ENCODE measurements at places on chromosomes 1 and 21. TPM values are rescaled to one million over a fixed set of nuclear protein-coding genes. Genes with fewer than 3 reads are reported as not detected.

AMY1C gene
- not detected for polyA plus RNA-seq

ESPN gene
- 0.13 TPM for polyA plus RNA-seq

F3 gene
- 1.8 TPM for polyA plus RNA-seq

RNF186 gene
- not detected for polyA plus RNA-seq

ITLN2 gene
- not detected for polyA plus RNA-seq

GIPC2 gene
- polyA plus RNA-seq = not detected

DNA sequence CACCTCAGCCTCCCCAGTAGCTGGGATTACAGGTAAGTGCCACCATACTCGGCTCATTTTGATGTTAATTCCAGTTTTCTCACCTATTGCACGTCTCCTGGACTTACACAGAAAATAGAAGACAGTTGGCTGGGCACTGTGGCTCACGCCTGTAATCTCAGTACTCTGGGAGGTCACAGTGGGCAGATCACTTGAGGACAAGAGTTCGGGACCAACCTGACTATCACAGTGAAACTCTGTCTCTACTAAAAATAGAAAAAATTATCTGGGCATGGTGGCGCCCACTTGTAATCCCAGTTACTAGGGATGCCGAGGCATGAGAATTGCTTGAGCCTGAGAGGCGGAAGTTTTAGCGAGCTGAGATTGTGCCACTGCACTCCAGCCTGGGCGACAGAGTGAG lies 44.1 kb downstream of the DYRK1A start:
- H3K36me3 ChIP-seq = peaks cover 3% of the 10 kb centered on the region
- peaks cover 10% of the 10 kb centered on the region for H3K4me1 ChIP-seq
- H3K4me3 ChIP-seq = no peak overlapping the region
- no peak overlapping the region for H3K27ac ChIP-seq
- no peak for DNase-seq

- H3K36me3 ChIP-seq = no peaks in the 10 kb centered on the region
- H3K4me3 ChIP-seq = no peak overlapping the region
- no peaks in the 10 kb centered on the region for H3K27me3 ChIP-seq
- H3K4me1 ChIP-seq = no peaks in the 10 kb centered on the region
- H3K27ac ChIP-seq = no peak overlapping the region
- no peak for DNase-seq
These were observed 190.5 kb upstream of the C1orf174 start for GRCh38 chr1:4090556-4090955.

DNA sequence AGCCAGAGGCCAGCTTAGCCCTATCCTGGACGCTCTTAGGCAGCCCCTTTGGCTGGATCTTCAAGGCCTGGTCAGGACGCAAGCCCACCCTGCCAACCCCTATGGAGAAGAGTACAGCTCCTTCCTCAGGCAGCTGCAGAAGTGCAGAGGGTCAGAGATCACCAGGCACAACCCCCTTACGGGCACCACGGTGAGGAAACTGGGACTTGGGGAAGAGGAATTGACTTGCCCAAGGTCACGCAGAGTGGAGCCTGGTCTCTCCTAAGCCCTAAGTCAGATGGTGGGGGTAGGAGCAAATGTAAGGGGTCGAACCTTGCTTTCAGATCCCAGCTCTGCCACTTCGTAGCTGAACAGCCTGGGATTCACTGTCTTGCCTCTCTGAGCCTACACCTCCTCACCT lies 3.7 kb downstream of the E2F2 start:
- no peak overlapping the region for H3K4me3 ChIP-seq
- H3K36me3 ChIP-seq = no peaks in the 10 kb centered on the region
- H3K27ac ChIP-seq = no peak overlapping the region
- H3K27me3 ChIP-seq = no peaks in the 10 kb centered on the region
- H3K4me1 ChIP-seq = peaks cover 11% of the 10 kb centered on the region

DNA sequence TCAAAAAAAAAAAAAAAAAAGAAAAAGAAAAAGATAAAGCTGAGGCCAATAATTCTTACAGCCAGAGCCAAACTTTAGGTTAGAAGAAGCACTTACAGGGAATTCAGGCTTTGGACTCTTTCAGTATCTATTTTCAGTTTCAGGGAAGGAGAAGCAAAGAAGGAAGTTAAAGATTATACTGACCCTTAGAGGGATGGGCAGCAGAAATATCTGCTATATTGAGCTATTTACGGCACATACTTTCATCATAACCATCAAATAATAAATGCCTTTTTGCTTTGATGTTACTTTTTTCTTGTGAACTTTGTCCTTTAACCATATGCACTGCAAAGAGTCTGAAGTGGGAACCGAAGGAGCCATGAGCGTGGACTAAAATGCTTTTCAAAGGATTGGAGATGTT lies 42.0 kb downstream of the TM2D1 start:
- no peak for DNase-seq
- H3K4me1 ChIP-seq = no peaks in the 10 kb centered on the region
- H3K4me3 ChIP-seq = no peak overlapping the region
- no peak overlapping the region for H3K27ac ChIP-seq

- H3K36me3 ChIP-seq = no peaks in the 10 kb centered on the region
- H3K27ac ChIP-seq = no peak overlapping the region
- no peak for DNase-seq
- no peak overlapping the region for H3K4me3 ChIP-seq
- no peaks in the 10 kb centered on the region for H3K4me1 ChIP-seq
- H3K27me3 ChIP-seq = no peaks in the 10 kb centered on the region
These were observed 48.1 kb downstream of the SYF2 start for GRCh38 chr1:25184001-25184762.

GRCh38 chr1:227929751-227930472 lies 17.8 kb downstream of the WNT9A start:
- H3K4me3 ChIP-seq = no peak overlapping the region
- DNase-seq = no peak
- no peaks in the 10 kb centered on the region for H3K36me3 ChIP-seq
- H3K4me1 ChIP-seq = no peaks in the 10 kb centered on the region
- no peaks in the 10 kb centered on the region for H3K27me3 ChIP-seq
- no peak overlapping the region for H3K27ac ChIP-seq

- DNase-seq = no peak
- H3K4me3 ChIP-seq = no peak overlapping the region
- no peaks in the 10 kb centered on the region for H3K4me1 ChIP-seq
These were observed 65.3 kb upstream of the COL6A1 start for GRCh38 chr21:45916011-45916840.

DNA sequence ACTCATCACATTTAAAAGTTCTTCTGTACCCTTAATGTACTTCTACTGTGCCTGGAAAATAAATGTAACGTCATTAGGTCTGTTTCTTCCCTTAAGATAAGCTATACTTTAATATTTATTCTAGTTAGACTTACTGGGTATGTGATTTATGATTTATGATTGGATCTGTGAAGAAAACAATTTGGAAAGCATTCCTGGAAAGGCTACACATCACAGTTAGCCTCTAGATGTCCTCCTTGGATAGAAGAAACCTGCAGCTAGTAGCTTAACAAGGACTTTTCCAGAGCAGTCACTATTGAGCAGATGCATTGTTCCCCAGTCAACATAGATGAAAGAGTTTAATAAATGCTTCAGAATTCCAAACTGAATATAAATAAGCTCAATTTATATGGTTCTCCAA lies 22.2 kb upstream of the ABL2 start:
- H3K27me3 ChIP-seq = no peaks in the 10 kb centered on the region
- H3K36me3 ChIP-seq = no peaks in the 10 kb centered on the region
- peak; percentile 42 for DNase-seq
- no peak overlapping the region for H3K4me3 ChIP-seq
- no peaks in the 10 kb centered on the region for H3K4me1 ChIP-seq

GRCh38 chr1:48680411-48681035 lies 96.2 kb downstream of the BEND5 start:
- no peaks in the 10 kb centered on the region for H3K36me3 ChIP-seq
- H3K4me1 ChIP-seq = peaks cover 4% of the 10 kb centered on the region
- DNase-seq = no peak
- no peak overlapping the region for H3K27ac ChIP-seq

GRCh38 chr1:20233866-20234265 lies 47.5 kb upstream of the PLA2G2C start:
- DNase-seq = peak; percentile 69
- peaks cover 7% of the 10 kb centered on the region for H3K27me3 ChIP-seq
- no peaks in the 10 kb centered on the region for H3K4me1 ChIP-seq
- no peaks in the 10 kb centered on the region for H3K36me3 ChIP-seq
- no peak overlapping the region for H3K4me3 ChIP-seq

DNA sequence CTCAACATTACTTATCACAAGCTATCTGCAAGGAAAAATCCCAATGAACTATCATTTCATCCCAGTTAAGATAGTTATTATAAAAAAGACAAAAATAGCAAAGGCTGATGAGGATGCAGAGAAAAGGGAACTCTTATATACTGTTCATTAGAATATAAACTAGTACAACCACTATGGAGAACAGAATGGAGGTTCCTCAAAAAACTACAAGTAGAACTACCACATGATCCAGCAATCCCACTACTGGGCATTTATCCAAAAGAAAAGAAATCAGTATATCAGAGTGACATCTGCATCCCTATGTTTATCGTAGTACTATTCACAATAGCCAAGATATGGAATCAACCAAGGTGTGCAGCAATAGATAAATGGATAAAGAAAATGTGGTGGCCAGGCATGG lies 4.9 kb upstream of the C1orf185 start:
- H3K4me1 ChIP-seq = no peaks in the 10 kb centered on the region
- no peak for DNase-seq
- H3K27ac ChIP-seq = no peak overlapping the region

GRCh38 chr21:31448496-31448895 lies 104.4 kb upstream of the TIAM1 start:
- H3K27me3 ChIP-seq = no peaks in the 10 kb centered on the region
- H3K4me3 ChIP-seq = no peak overlapping the region
- H3K4me1 ChIP-seq = no peaks in the 10 kb centered on the region
- DNase-seq = no peak
- H3K27ac ChIP-seq = no peak overlapping the region
- no peaks in the 10 kb centered on the region for H3K36me3 ChIP-seq

- H3K27me3 ChIP-seq = no peaks in the 10 kb centered on the region
- DNase-seq = no peak
- H3K4me3 ChIP-seq = no peak overlapping the region
- H3K27ac ChIP-seq = no peak overlapping the region
These were observed 23.1 kb upstream of the SCAF4 start for GRCh38 chr21:31755027-31755426.

GRCh38 chr1:158969166-158969565 lies 37.8 kb downstream of the PYHIN1 start:
- H3K4me1 ChIP-seq = no peaks in the 10 kb centered on the region
- no peaks in the 10 kb centered on the region for H3K36me3 ChIP-seq
- no peak overlapping the region for H3K4me3 ChIP-seq
- H3K27ac ChIP-seq = no peak overlapping the region

DNA sequence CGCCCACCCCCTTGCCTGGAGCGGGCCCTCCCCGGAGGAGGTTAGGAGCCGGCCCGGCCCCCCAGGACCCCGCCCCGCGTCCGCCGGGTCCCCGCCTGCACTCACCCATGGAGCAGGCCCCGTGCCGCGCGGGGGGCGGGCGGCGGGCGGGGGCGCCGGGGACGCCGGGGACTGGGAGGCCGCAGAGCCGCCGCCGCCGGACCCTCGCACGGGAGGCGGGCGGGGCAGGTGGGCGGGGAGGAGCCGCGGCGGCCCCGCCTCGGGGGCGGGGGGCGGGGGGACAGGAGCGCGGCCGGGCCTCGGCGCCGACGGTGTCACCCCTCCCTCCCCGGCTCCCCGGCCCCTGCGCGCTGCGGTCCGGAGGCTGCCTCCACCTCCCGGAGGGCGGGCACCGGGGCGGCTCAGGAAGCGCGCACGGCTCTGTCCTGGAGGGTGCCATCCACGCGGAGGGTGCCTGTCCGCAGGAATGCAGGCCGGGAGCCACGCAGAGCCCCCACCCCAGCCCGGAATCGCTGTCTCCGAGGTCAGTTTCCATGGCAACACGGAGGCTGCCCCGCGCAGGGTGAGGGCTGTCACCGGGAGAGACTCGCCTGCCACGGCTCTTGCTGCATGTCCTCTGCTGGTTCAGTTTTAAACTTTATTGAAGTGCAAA lies 5.9 kb upstream of the PLEKHG5 start:
- H3K4me3 ChIP-seq = peak overlapping the region; percentile 69
- DNase-seq = peak; percentile 92
- no peaks in the 10 kb centered on the region for H3K36me3 ChIP-seq
- no peaks in the 10 kb centered on the region for H3K27me3 ChIP-seq
- no peak overlapping the region for H3K27ac ChIP-seq

GRCh38 chr1:157469752-157470675 lies 82.3 kb downstream of the FCRL5 start:
- H3K27ac ChIP-seq = no peak overlapping the region
- no peaks in the 10 kb centered on the region for H3K4me1 ChIP-seq

- H3K27ac ChIP-seq = no peak overlapping the region
- no peaks in the 10 kb centered on the region for H3K36me3 ChIP-seq
- H3K27me3 ChIP-seq = peaks cover 30% of the 10 kb centered on the region
- peaks cover 15% of the 10 kb centered on the region for H3K4me1 ChIP-seq
- H3K4me3 ChIP-seq = no peak overlapping the region
These were observed 3.5 kb downstream of the TRIM67 start for GRCh38 chr1:231165371-231165770.

- no peaks in the 10 kb centered on the region for H3K4me1 ChIP-seq
- DNase-seq = no peak
- H3K36me3 ChIP-seq = no peaks in the 10 kb centered on the region
- H3K27ac ChIP-seq = no peak overlapping the region
- no peaks in the 10 kb centered on the region for H3K27me3 ChIP-seq
- H3K4me3 ChIP-seq = no peak overlapping the region
These were observed 3.6 kb upstream of the HENMT1 start for GRCh38 chr1:108664481-108664880.

- H3K27me3 ChIP-seq = no peaks in the 10 kb centered on the region
- no peak for DNase-seq
- no peaks in the 10 kb centered on the region for H3K36me3 ChIP-seq
- H3K4me1 ChIP-seq = no peaks in the 10 kb centered on the region
These were observed 43.8 kb downstream of the CD53 start for GRCh38 chr1:110916669-110917306.

GRCh38 chr1:93638307-93638847 lies 43.3 kb downstream of the BCAR3 start:
- H3K27me3 ChIP-seq = no peaks in the 10 kb centered on the region
- no peak overlapping the region for H3K27ac ChIP-seq
